ENCODE measurements at places on chromosomes 7 and 10.

DNA sequence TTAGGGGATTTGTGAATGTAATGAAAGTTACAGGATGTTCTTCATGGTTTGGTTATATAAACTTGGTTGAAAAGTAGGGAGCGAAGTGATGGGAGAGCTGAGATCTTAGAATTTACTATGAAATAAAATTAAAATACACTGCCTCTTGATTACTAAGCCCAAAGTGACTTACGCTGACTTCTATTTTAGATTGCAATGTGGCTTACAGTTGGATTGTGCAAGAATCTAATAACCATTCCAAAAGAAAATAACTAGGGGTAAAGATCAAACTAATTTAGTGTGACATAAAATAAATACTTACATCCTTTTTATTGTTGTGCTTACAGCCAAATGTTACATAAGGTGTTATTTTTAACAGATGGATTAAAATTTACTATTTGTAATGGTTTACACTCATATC lies 15.3 kb downstream of the WNT16 start:
- DNase-seq: no peak

GRCh38 chr10:103431902-103432301 lies 20.3 kb downstream of the CALHM2 start:
- no peak for DNase-seq

GRCh38 chr10:4830551-4830950 lies 4.5 kb downstream of the AKR1E2 start:
- no peak for DNase-seq

DNA sequence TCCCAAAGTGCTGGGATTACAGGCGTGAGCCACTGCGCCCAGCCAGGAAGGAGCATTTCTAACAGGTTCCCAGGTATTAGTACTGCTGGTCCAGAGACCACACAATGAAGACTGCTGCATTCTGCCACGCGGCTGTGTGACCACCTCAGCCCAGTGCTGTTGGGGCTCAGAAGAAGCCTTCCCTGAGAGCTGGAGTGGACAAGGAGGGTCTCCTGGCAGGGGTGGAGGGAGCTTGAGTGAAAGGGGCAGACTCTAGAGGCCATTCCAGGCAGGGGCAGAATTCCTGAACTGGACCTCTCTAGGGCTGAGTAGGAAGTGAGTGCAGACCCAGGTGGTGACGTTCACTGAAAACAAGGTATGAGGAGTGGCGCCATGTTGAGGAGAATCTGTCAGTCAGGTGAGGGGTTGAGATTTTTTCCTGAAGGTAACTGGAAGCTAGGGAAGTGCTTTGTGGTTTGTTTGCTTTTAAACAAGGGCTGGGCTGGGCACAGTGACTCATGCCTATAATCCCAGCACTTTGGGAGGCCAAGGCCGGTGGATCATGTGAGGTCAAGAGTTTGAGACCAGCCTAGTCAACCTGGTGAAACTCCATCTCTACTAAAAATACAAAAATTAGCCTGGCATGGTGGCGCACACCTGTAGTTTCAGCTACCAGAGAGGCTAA lies 67.6 kb downstream of the TACC2 start:
- no peak for DNase-seq

GRCh38 chr7:143900230-143900766 lies 1.7 kb downstream of the TCAF1 start:
- DNase-seq: no peak

- no peak for DNase-seq
These were observed 226.9 kb upstream of the SEMA3D start for GRCh38 chr7:85413718-85414117.

GRCh38 chr7:23622506-23622925 lies 25.3 kb downstream of the CCDC126 start:
- no peak for DNase-seq

DNA sequence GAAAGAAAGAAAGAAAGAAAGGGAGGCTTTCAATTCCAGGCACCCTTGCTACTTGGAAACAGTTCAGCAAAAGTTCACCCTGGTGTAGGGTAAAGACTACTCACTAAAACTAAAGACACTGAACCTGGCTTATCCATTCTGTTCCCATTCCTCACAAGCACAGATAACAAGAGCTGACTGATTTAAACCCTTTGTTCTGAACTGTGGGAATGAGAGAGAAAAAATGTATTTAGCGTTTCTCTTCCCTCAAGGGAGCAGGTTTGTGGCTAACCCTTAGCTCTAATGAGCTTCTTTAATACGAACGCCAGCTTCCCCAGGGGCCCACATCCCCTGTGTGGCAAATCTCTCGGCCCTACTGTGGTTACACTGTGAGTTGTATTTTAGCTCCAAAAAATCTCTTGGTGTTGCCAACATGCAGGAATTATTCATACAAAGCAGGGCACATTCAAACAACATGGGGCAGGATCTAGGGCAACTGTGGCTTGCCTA lies 23.3 kb downstream of the PRTFDC1 start:
- no peak for DNase-seq

GRCh38 chr10:114043532-114044246 lies at the start of gene ADRB1:
TSS of gene ADRB1 (plus strand) at chr10:114043866. CDS start at chr10:114044133, 267 bp downstream.
- no peak for DNase-seq

DNA sequence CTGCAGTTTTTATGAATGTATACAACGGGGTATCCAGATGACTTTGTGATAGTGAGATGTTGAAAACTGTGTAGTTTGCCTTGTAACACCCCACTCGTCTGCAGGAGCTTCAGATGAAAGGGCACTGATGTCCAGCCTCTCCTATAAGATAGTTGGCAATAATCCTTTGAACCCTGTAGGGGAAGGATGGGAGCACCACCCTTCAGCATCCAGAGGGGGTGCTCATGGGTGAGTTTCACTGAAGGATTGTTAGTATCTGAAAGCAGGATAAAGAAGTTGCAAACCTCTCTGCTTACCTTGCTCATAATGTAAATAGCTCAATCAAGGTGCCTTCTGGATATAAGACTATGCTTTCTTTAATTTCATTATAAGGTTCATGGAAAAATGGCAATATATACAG lies 201.5 kb downstream of the TMEM178B start:
- no peak for DNase-seq

All from CD4-positive, alpha-beta memory T cell (primary cell).